ENCODE measurements at places on chromosomes 5 and 9. TPM values are rescaled to one million over a fixed set of nuclear protein-coding genes. Genes with fewer than 3 reads are reported as not detected.

DNA sequence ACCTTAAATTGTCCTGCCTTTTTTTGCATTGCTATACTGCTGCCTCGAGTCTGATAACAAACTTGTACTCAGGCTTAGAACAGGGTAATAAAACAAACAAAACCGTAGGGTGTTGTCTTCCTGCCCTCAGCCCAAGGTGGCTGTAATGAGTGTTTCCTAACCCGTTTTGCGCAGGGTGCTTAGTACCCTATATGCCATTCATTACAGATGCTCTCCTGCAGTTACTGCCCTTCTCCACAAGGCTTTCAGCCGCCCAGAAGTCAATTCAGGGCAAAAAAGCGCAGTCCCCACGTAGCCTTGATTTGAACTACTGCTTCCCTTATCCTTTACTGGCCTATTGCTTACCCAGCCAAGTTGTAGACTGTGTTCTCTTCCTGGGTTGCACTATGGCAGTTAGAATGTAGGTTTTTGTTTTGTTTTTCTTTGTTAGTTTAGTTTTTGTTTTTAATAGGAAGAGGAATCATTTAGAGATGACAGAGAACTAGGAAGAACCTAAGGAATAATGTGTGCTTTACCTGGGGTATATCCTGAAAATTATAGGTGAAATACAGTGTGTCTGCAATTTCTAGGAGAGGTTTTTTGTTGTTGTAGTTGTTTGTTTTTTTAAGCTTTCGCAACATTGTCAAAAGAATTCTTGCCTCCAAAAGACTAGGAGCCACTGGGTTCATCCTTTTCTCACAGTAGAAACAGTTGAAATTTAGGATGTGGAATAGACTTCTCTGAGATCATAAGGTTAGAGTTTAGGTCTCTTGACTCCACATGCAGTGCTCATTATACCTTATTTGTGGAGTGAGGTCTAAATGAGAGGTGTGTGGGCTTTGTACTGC is 1.3 kb downstream of the HMGXB3 start:
- peak overlapping the region; percentile 96 for H3K27ac ChIP-seq
- H3K27me3 ChIP-seq: no peaks in the 10 kb centered on the region
- H3K36me3 ChIP-seq: peaks cover 7% of the 10 kb centered on the region
- peaks cover 29% of the 10 kb centered on the region for H3K4me1 ChIP-seq

GRCh38 chr9:16106021-16106571 is 553.3 kb downstream of the CCDC171 start:
- H3K4me3 ChIP-seq: no peak overlapping the region
- no peaks in the 10 kb centered on the region for H3K27me3 ChIP-seq
- no peak overlapping the region for H3K27ac ChIP-seq
- no peaks in the 10 kb centered on the region for H3K4me1 ChIP-seq
- H3K36me3 ChIP-seq: no peaks in the 10 kb centered on the region
- no peak for DNase-seq

Gene FOXI1
- total RNA-seq: not detected

GRCh38 chr5:145189746-145190145 is 645.4 kb downstream of the PRELID2 start:
- no peaks in the 10 kb centered on the region for H3K4me1 ChIP-seq
- no peaks in the 10 kb centered on the region for H3K36me3 ChIP-seq
- no peaks in the 10 kb centered on the region for H3K27me3 ChIP-seq
- no peak for DNase-seq
- no peak overlapping the region for H3K27ac ChIP-seq

GRCh38 chr5:115738830-115739229 is 77.6 kb downstream of the CDO1 start:
- H3K4me1 ChIP-seq: no peaks in the 10 kb centered on the region
- no peaks in the 10 kb centered on the region for H3K36me3 ChIP-seq
- H3K4me3 ChIP-seq: no peak overlapping the region
- no peak for DNase-seq
- no peak overlapping the region for H3K27ac ChIP-seq

DNA sequence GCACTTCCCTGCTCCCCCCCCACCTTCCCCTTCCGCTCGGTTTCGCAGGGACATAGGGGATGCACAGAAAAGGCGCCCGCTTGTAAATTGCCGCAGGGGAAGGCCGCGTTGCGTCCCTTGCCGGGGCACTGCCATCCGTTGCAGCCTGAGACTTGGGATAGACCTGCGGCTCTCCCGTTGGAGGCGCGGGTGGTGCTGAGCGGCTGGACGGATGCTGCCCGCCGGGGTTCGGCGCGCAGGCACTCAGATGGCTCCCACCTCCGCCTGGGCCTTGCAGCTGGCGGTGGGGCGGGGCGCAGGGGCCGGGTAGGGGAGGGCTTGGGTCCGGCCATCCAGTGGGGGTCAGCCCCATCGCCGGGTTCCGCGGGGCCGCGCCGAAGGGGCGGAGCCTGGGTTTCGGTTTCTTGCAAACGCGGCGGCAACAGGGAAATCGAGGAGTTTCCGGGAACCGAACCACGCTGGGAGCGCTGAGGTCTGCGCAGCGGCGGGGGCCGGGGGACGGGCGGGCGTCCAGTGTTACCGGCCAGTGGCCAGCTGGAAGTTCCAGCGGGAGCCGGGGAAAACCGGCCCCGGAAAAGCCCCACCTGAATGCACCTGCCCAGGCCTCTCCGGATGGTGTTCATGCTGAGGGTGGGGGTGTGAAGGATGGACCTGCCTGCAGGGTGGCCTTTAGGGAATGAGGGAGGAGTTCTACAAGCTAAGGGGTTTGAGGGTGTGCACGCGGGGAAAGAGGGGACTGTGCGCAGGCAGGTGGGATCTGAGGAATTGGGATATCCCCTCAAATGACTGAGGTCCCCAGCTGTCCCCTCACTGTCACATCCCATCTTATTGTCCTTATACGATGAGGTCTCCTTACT is 6.3 kb upstream of the IRF1 start:
- DNase-seq: peak; percentile 91
- H3K27me3 ChIP-seq: no peaks in the 10 kb centered on the region
- H3K4me3 ChIP-seq: peak overlapping the region; percentile 69

Gene PTPA
- total RNA-seq: 97.9 TPM

Gene SKP2
- 3.0 TPM for total RNA-seq

DNA sequence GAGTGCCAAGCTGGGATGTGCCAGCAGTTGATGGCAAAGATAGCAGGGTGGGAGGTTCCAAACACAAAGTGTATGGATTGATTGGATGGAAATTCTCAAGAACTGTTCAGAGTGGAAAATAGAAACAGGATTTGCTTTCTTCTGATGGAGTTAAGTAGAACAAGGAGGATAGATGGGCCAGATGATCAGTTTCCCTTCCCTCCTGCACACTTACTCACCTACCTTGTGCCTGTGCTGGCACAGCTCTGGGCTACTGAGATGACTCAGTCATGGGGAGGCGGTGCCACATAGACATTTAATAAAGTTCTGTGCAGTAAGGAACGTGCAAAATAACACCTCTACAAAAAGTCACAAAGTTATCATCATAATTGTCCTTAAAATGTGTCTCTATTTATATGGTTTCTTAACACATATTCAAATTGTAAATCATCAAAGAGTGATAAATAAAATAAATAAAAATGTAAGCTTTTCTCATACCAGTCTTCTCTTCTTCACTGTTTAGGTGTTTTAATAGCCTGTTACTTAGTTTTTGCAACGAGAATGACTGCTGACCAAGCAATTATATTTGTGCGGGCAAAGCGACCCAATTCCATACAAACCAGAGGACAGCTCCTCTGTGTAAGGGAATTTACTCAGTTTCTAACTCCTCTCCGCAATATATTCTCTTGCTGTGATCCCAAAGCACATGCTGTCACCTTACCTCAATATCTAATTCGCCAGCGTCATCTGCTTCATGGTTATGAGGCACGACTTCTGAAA is 12.7 kb downstream of the PTPDC1 start:
- peaks cover 4% of the 10 kb centered on the region for H3K36me3 ChIP-seq
- no peaks in the 10 kb centered on the region for H3K27me3 ChIP-seq
- H3K4me3 ChIP-seq: no peak overlapping the region
- no peaks in the 10 kb centered on the region for H3K4me1 ChIP-seq

GRCh38 chr5:40507095-40507494 is 172.6 kb upstream of the PTGER4 start:
- H3K27ac ChIP-seq: no peak overlapping the region
- DNase-seq: no peak
- no peak overlapping the region for H3K4me3 ChIP-seq

- no peaks in the 10 kb centered on the region for H3K27me3 ChIP-seq
- peaks cover 8% of the 10 kb centered on the region for H3K4me1 ChIP-seq
- H3K36me3 ChIP-seq: no peaks in the 10 kb centered on the region
- no peak overlapping the region for H3K4me3 ChIP-seq
Observed at GRCh38 chr5:91151947-91152346, 231.2 kb downstream of the ARRDC3 start.

GRCh38 chr5:57442080-57442839 is 40.4 kb downstream of the ACTBL2 start:
- no peak overlapping the region for H3K4me3 ChIP-seq
- no peaks in the 10 kb centered on the region for H3K36me3 ChIP-seq
- H3K4me1 ChIP-seq: no peaks in the 10 kb centered on the region
- H3K27ac ChIP-seq: no peak overlapping the region

DNA sequence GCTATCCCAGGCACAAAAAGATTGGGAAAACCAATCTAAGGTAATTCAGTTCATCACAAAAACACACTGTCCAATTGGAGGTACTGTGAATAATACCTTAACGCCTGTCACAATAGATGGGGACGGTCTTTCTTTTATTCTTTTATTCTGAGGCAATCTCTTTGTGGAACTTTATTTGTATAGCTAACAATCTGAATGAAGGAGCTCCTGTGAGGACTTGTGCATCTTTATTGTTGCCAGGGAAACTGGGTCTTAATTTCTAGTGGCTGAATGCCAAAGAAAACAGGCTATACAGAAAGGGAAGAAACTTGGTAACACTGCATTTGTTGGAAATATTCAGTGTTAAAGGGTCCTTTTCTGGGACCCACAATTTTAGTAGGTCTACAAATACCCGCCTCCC is 546.9 kb upstream of the C9orf72 start:
- DNase-seq: no peak
- no peaks in the 10 kb centered on the region for H3K36me3 ChIP-seq
- no peak overlapping the region for H3K4me3 ChIP-seq

DNA sequence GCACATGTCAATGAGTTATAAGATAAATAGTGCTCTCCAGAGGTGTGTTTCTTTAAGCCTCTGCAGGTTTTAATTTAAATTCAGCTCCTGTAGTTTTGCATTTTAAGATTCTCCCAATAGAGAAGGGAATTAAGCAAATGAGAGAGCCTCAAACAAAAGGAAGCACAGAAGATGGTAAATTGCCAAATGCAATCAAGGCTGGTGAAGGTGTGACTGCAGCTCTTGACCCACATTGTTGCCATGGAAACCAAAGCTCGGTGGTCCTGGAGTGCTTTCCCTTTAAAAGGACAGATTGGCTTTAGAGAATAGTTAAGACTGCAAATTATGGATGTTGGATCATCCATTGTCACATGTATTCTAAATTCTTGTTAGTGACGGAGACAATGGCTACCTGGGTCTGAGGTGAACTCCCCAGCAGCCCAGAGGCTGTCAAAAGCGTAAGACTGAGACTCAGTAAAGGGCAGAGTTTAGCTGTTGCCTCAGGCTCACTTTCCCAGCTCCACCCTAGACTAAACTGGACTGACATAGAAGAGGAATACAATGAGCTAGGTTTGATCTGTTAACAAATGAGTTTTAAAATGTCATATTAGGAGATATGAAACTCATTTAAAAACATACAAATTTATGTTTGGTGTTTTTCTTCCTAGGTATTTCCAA is 12.3 kb downstream of the GAPT start:
- no peak overlapping the region for H3K4me3 ChIP-seq
- no peaks in the 10 kb centered on the region for H3K4me1 ChIP-seq
- no peaks in the 10 kb centered on the region for H3K36me3 ChIP-seq

- H3K27ac ChIP-seq: peak overlapping the region; percentile 83
- no peak overlapping the region for H3K4me3 ChIP-seq
- DNase-seq: peak; percentile 88
- peaks cover 44% of the 10 kb centered on the region for H3K4me1 ChIP-seq
- H3K27me3 ChIP-seq: no peaks in the 10 kb centered on the region
- no peaks in the 10 kb centered on the region for H3K36me3 ChIP-seq
Observed at GRCh38 chr5:136034984-136035383, 6.2 kb downstream of the TGFBI start.
